ENCODE measurements at places on chromosomes 5 and 9.

- DNase-seq: no peak
Measured at GRCh38 chr9:135566552-135566951, 5.0 kb downstream of the PAEP start.

GRCh38 chr5:43006424-43007202, 33.5 kb downstream of the ANXA2R start:
- DNase-seq: no peak

DNA sequence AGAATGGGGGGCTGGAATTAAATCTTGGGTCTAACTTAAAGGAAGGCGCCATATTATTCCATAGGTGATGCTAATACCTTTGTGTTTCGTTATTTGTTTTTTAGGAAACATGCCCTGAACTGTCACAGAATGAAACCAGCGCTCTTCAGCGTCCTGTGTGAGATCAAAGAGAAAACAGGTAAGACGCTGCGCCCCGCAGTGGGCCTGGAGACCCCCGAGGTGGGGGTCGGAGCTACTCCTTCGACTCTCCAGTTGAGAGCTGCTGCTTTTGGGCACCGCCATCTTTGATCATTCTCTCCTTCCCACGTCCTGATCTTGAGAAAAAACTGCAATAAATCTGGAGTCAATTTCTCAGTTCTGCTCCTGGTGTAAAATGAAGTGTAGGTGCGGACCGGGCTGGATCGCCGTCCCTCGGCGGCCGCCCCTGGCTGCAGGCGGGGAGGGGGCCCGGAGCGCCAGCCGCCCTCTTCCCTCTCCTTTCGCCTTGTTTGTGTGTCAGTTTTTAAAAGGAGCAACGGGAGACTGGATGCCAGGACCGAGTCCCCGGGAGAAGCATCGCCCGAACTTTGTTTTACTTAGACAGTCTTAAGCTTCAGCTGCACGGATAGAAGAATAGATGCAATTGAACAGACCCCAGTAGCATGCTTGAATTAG, 1.4 kb downstream of the PBX3 start:
- no peak for DNase-seq

GRCh38 chr5:172616730-172617129, 24.3 kb upstream of the NEURL1B start:
- no peak for DNase-seq

- no peak for DNase-seq
Measured at GRCh38 chr9:101897196-101897595, 158.7 kb upstream of the GRIN3A start.

- DNase-seq: no peak
Measured at GRCh38 chr9:135817951-135818717, 89.2 kb downstream of the CAMSAP1 start.

GRCh38 chr9:297104-297972, 82.7 kb downstream of the DOCK8 start:
- DNase-seq: peak; percentile 92

- DNase-seq: peak; percentile 73
Measured at GRCh38 chr5:140295414-140295813, 7.5 kb downstream of the PFDN1 start.

DNA sequence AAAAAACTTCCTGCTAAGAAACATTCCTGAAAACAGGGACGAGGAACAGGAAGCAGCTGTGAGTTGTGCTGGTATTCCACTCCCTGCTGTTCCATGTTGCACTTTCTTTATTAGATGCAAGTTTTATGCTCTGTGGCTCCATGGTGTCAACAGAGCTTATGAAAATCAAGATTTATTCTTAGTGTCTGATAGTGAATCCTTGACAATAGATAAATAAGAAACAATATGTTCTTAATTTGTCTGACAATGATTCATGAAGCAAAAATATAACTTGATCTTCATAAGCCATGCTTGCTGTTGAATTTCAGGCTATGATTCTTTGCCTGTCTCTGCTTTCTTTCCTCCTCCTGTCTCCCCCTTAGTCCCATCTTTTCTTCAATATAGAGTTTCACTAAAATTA, 119.6 kb downstream of the DROSHA start:
- no peak for DNase-seq

DNA sequence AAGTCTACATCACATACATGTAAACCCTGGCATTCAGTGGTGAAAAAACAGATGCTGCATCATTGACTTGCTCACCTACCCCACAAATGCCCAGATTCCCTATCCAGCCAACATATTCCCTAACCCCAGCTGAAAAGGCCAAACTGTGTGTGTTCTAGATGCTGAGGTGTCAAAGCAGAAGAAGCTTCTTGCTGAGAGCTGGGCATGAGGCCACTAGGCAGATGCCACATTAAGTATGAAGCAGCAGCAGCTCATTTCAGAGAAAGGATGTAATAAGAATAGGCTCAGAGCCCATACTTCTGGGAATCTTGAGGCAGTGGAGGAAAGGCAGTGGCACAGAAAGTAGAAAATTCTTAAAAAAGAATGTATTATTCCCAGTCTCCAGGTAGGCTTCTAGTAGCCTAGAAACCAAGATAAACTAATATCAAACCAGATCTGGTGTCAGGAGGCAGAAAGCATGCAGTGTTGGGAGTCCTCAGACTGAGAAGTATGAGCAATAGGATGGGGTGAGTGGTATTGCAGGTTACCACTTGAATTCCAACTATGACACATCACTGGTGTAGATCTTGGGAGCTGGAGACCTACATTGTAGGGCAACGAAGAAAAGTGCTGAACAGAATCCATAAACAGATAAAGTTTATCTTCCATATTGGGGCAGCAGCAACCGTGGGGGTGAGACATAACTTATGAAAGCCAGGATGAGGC, 71.9 kb upstream of the GRHPR start:
- no peak for DNase-seq

Data from MV-4-11 (cell line).